CD4-positive, CD25-positive, alpha-beta regulatory T cell (primary cell): ENCODE measurements at places on chromosomes 3 and 15.

DNA sequence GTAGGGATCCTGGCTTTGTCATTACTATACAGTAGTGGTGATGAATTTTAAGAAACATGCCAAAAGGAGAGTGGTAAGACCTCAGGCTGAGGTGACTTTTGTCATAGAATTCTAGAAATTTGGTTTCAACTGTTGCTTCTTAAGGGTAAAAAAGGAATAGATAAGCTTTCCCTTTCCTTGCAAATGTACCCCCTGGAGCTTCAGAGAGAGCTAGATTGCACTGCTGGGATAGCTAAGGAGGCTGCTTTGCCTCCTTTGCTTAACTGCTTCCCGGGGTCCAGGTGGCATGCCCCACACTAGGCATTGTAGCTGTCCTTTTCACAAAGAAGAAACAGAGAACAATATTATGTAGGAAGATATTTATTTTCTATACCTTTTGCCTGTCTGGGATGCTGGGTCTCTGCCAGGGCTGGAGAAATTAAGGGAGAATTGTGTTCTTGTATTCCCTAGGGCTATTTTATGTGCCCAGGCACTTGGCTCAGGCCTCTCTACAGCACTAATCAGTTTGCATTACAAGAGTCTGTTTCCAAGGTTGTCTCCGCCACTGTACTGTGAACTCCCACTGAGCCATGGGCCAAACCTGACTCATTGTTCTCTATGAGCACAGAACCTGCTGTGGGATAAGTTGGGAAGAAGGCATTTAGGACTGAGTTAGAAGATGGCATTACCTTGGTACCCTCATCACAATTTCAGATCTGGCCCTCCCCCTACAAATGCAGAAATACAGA is 460.0 kb downstream of the PDCD6IP start:
- no peak for DNase-seq

GRCh38 chr15:26038693-26039092 is 175.6 kb upstream of the ATP10A start:
- DNase-seq = no peak

DNA sequence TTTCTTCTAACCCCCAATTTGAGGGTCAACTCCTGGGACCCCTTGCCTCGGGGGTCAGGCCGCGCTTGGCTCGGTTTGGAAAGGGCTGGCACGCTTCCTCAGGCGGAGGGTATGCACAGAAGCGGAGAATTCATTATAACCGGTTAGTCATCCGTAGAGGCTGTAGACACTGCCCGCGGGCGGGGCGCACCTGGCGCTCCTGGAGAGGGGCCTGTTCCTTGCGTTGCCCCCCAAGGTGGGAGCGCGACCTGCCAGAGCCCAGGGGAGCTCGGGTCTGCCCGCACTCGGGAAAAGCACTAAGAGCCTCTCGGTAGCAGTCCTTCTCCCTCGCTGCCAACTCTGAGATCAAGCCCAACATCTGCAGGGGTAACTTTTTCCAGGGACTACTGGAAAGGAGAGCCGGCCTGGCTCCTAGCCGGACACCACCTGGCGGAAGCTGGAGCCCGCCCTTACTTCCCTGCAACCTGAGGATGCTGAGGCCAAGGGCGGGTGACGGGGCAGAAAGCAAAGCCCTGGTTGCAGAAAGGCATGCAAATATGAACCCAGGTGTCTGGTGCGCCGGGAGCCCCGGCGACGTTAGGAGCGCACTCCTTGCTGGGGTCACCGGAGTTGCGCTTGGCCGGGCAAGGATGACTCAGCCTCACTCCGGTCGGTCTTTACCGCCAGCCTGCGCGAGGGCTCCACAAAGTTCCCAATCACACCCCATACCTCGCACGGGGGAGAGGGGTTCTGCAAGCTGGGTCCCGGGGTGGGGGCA is 1.5 kb upstream of the CACNA2D3 start:
- DNase-seq = no peak

DNA sequence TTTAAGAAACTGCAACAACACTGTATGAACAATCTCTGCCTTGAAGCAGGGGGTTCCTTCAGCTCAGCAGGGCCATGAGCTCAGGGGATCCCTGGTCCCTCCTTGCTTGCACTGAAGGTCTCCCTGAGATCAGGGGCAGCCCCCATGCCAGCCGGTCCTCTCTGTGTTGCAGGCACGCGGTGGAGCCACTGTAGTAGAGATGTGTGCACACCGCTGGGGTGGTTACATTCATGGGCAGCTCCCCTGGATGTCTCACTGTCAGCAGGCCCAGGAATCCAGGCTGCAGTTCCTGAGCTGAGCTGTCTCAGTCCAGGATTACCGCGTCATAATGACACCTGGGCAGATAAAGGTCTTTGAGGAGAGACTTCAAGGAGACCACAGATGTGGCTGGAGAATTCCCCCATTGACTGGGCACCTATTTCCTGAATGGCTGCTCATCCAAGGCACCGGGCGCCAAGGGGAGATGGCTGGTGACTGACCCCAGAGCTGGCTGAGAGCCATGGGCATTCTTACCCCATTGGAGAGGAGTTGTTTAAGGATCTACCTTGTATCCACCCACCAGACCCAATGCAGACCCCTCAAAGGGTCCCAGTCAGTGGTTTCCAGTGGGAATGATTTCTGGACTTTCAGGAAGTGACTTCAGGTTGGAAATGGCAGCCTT is 10.4 kb upstream of the KLF13 start:
- DNase-seq = no peak
